ENCODE measurements at places on chromosomes 1 and 21.
A peak's percentile ranks its signal among the peaks of the same experiment; 100 is the strongest.

GRCh38 chr1:201369209-201369608 is 8.3 kb downstream of the TNNT2 start:
- DNase-seq, result no peak

DNA sequence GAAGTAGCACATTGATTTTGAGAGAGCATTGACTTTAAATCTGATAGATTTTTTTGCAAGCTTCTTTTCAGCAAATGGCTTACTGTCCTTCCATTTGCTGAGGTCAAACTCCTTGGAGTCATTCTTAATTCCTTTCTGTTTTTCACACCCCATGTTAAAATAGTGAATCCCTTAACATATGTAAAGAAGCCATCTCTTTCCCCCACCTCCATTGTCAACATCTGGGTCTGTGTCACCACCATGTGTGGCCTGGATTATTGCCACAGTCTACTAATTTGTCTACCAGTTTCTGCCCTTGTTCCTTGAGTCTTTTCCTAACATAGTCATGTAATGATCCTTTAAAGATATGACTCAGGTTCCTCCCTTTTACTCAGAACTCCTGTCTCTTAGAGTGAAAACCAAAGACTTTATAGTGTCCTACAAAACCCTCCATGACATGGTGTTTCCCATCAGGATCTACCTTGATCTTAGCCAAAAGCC is 104.7 kb downstream of the ST6GALNAC3 start:
- DNase-seq, result no peak

DNA sequence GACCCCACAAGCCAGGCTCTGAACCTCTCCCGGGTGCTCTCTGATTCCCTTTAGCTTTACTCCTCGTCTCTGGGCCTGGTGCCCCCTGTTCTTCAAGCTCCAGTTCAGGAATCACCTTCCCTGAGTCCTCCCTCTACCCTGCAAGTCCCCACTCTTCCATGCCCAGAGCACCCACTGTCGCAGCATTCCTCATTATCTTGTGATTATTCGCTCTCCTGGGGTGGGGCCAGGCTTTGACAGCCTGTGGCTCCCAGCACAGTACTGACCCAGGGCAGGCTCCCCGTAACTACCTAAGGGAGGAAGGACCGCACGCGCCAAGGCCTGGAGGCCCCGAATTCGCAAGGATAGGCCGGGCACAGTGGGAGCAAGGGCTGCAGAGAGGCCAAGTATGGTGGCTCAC is 734 bp upstream of the C1orf210 start:
- DNase-seq, result no peak

- no peak for DNase-seq
These were observed 31.1 kb upstream of the LRRN2 start for GRCh38 chr1:204716660-204717059.

GRCh38 chr1:165828669-165829329 is 1.4 kb downstream of the UCK2 start:
- DNase-seq, result peak; percentile 61

GRCh38 chr1:33512226-33513011 is 40.0 kb downstream of the ZSCAN20 start:
- no peak for DNase-seq

DNA sequence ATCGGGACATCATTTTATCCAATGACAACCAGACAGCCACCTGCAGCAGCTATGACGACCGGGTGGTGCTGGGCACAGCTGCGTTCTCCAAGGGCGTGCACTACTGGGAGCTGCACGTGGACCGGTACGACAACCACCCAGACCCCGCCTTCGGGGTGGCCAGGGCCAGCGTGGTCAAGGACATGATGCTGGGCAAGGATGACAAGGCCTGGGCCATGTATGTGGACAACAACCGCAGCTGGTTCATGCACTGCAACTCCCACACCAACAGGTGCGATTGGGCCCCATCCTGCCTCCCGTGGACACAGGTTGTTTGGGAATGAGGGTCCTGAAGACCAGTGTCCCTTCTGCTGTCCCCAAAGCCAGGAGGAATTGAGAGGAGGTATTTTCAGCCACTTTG is 32.0 kb upstream of the GNPAT start:
- DNase-seq, result no peak

DNA sequence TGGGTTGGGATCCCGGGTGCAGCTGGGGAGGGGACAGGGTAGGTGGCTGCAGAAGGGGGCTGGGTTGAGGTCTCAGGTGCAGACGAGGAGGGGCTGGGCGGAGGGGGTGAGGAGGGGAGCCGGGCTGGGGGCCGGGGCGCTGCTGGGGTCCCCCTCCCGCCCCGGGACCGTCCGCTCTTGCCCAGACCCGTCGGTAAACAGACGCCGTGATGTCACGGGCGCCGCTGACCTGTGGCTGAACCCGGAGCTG is 22.3 kb downstream of the DHRS3 start:
- no peak for DNase-seq

GRCh38 chr1:174266991-174267612 is 107.8 kb downstream of the RABGAP1L start:
- DNase-seq, result no peak

DNA sequence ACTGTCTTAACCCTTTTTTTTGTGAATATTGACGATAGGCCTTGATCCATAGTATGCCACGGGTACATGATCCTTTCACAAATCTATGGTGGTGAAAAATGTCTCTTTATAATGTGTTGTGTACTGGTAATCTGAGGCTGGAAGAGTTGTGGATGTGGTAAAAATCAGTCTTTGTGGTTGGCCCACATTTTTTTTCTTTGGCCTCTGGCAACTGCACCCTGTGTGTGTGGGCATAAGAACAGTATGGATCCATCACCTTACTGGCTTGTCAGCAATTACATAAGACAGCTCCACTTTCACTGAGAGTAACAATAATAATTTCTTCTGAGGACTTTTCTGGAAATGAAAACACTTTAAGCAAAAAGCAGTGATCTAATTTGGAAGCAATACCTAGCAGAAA is 101.6 kb downstream of the GABPA start:
- no peak for DNase-seq

DNA sequence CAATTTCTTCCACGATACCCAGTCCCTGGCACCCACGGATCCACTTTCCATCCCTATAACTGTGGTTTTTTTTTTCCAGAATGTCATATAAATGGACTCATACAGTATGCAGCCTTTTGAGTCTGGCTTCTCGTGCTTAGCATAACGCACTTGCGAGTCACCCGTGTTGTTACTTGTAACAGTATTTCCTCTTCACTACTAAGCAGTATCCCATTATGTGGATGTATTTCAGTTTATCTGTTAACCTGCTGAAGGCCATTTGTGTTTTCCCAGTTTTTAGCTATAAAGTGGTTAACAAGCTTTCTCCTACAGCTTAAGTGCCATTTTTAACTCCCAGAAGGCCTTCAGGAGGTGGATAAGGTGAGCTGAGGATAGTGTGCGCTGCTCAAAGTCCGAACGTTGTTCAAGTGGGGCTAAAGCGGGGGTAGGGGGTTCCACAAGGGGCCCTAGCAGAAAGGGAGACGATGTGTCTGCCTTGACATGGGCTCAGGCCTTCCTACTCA is 829 bp downstream of the ADAR start:
- no peak for DNase-seq

GRCh38 chr21:46096596-46097335 is 1.1 kb upstream of the COL6A2 start:
- no peak for DNase-seq

DNA sequence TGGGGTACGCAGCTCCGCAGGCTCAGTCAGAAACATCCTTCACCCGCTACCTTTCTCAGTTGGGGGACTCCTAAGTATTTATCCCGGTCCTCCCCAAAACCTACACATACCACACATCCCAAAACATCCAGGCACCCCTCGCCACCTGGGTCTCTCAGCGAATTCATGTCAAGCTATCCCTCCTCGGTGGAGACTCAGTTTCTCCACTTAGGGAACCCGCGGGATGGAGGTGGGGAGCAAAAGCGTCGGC is 1.3 kb upstream of the ZBTB7B start:
- no peak for DNase-seq

DNA sequence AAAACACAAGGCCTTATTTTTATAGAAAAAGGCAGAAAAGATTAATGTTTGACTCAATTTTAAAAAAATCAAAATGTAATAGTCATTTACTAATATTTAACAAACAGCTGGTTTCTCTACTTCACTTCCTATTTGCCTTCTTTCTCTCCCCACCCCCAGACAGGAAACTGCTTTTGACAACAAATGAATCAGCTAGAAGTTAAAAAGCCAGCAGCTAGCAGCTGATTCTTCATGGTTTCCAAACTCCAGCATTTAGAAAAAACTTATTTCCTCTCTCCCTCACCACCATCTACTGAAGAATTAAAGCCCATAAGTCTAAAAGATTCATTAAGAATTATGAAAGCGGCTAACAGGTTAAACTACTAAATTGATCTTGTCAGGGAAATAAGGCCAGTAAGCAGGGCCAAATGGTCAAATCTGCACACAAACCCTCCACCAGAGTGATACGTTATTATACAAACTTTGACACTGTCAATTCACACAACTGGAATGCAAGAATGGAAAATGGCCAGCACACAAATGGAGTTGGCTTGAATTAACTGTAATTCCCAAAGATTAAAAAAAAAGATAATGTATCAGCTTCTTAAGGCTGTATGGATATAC is 4.0 kb downstream of the WDR26 start:
- DNase-seq, result peak; percentile 41

DNA sequence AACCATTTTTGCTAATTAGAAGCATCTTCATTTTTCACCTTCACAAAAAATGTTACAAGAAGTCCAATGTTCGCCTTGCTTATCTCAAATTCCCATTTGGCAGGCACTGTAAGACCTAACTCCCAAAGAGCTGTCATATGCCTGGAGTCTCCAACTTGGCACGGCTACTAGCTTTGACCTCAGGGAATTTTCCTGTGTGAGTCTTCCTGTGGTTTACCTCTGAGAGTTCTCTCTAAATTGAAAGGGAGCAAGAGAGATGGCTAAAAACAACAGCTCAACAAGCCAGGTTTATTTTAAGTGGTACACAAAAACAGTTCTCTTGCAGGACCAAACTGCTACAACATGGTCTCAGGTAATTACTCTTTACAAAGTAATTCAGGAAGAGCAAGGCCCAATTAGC is 756.0 kb upstream of the ADGRL2 start:
- DNase-seq, result no peak

DNA sequence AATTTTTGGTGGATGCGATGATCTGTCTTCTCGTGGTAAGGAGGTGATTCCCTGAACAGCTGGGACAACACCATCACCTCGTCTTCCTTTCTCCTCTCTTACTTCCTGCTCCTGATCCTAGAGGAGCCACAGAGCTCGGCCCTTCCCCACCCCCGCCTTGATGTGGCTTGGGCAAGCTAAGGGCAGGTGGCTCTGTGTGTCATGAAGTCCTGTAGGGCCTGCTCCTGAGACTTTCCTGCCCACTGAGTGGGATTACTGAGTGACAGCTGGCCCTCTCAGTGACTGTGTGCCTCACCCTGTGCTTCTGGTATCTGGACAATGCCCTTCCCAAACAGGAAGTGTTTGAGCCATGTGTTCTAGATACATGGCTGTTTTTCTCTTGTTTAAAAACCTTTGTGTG is 153.0 kb downstream of the KCNJ6 start:
- DNase-seq, result no peak

GRCh38 chr1:202215472-202216130 is 22.0 kb downstream of the LGR6 start:
- no peak for DNase-seq

- DNase-seq, result peak; percentile 58
These were observed 41.7 kb downstream of the PTGFRN start for GRCh38 chr1:116951200-116951935.

- no peak for DNase-seq
These were observed 55.0 kb downstream of the WNT9A start for GRCh38 chr1:227892489-227893299.

- no peak for DNase-seq
These were observed 5.2 kb downstream of the MTARC1 start for GRCh38 chr1:220791956-220792355.

DNA sequence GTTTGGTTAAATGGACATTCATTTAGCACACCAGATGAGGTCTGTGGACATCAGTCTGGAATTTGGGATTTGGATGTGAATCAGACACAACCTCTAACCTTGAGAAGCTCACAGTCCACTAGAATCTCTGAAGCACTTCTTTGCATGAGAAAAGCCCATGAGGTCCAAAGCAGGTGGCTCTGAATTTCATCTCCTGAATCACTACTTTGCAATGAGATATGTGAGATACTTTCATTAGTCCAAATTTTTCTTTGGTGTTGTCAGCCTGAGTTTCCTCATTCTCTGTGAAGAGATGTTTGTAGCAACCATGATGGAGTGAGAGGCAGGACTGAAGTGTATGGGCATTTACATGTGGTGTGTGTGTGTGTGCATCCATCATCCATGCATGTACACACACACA is 16.5 kb upstream of the LCE2D start:
- DNase-seq, result no peak

DNA sequence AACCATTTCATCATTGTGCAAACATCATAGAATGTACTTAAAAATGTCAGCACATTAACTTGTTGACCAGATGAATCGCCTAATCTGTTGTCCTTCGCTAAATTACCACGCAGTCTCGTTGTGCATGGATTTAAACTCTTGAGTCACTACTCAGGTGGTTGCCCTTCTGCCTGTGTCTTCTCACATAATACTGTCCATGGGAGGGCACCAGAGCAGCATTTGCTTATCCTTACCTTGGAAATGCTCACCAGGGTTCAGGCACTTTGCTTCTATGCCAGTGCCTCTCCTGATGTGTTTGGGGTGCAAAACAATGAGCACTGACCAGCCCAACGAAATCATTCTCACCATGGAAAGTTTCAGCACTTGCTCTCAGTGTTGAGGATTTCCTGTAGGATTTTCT is 559.9 kb downstream of the RWDD3 start:
- no peak for DNase-seq

GRCh38 chr1:8426996-8427395 is 109.1 kb downstream of the SLC45A1 start:
- DNase-seq, result no peak

DNA sequence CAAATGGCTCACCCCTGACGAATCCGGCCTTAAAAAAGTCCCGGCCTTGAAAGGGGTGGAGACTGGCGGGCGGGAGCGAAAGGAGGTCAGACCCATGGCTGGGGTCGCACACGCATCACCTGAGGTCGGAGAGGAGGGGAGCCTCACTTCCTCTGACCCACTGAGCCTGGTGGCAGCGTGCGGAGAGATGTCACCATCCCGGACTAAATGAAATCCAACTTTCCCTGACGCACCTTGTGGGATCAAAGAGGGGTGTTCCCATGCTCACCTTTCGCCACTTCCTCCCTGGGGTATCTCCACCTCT is 709 bp upstream of the SLC41A1 start:
- DNase-seq, result no peak

Measured in non-pigmented ciliary epithelial cell (primary cell).